Stimulated activated CD4-positive, alpha-beta T cell treated with anti-CD3 and anti-CD28 coated beads, Interleukin-2, amount 100 ng/mL, for 48 hours (primary cell): ENCODE measurements at places on chromosomes 1 and 21.

DNA sequence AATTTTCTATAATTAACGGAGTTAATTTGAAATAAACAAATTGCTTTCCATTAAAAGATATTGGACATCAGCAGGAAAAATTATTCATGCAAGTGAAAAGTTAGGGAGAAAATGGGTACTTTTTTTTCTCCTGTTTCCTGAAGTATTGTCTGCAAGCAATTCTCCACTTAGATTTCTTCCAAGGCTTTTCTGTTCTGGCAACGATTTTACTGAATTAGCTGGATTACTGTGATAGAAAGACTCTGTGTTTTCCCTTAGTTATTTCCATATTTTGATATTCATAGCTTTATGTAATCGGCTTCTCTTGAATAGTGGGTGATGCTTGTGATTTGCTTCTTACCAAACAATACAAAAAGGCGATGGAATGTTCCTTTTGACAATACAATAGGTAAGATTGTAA, 1333.9 kb downstream of the AMY1C start:
- no peak for DNase-seq

DNA sequence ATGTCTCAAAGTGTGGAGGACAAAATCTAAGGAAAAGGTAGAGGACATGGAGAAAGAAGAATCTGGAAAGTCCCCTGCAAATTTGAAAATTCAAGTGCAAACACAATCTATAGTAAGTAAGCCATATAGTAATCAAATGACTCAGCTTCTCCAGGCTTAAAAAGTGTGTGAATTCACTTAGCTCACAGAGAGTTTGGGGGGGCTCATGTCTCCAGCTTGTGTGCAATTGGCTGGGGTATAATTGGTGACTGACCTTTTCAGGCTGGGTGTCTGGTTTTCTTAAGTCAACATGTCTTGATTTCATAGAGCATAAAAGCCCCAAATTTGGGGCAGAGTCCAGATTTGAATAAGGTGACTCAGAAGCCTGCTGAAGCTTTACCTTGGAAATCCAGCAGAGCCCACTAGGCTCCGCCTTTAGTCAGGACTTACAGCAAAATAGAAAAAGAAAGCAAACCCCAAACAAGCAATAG, 8.6 kb downstream of the CLDN14 start:
- DNase-seq = no peak

- DNase-seq = no peak
Observed at GRCh38 chr1:151128800-151129199, 17.6 kb downstream of the SEMA6C start.

GRCh38 chr1:115402753-115403184, 64.7 kb upstream of the NGF start:
- no peak for DNase-seq

- no peak for DNase-seq
Observed at GRCh38 chr1:27713139-27713725, 12.5 kb upstream of the FAM76A start.

GRCh38 chr1:31523769-31524168, 52.5 kb upstream of the TINAGL1 start:
- DNase-seq = no peak

DNA sequence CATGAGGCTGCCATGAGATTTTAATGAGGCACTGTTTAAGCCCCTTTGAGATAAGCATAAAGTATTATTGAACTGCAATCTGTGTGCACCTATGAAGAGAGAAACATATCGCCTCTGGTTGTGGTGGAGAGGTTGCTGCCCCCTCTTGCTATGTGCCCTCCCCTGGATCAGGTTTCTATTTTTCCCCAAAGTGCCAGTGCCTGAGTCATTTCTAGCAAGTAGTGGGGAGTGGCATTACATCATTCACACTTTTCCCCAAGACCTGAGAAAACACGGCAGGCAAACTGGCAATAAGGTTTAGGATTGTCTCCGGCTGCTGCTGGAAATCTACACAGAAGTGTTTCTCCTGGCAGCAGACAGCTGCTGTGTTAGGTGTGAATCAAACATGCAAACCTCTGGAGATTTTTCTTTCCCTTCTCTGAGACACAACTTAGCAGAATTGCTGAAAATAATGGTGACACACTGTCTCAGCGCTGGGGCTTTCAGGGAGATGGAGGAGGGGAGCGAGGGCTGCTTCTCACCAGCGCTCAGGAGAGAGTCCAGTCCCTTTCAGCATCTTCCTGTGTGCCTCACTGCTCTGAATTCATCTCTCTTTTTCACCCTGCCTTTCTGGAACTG, 13.7 kb upstream of the RGS16 start:
- DNase-seq = no peak

DNA sequence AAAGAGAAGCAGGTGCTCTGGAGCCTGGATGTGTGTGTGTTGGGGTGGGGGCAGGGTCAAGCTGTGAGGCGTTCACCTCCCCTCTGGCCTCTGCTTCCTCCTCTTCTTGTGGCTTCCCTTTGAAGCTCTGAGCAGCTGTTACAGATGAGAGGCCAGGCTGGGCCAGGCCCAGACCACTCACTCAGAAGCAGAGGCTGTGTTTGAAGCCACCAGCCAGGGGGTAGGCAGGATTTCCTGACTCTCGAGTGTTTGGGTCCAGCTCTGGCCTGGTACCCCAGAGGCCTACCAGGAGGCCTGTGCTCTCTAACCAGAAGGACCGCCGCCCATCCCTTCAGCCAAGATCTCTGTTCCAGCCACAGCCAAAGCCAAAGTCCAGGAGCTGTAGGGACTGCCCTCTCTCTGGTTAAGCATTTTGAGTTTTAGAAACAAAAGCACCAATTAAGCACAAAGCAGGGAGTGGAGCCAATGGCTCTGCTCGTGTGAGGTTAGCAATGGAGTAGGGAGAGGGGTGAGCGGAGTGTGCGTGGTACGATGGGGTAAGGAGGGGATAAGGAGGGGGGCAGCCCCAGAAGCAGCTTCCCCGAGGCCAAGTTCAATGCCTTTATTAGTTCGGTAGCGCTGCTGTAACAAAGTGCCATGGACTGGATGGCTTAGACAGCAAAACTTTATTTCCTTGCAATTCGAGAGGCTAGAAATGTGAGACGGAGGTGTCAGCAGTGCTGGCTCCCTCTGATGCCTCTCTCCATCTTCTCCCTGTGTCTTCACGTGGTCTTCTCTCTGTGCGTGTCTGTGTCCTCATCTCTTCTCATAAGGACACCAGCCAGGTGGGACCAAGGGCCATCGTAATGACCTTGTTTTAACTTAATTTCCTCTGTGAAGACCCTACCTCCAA, 20.5 kb downstream of the RCSD1 start:
- DNase-seq = no peak

GRCh38 chr1:45337630-45338325, 2.2 kb upstream of the TOE1 start:
- DNase-seq = no peak

GRCh38 chr1:53254011-53254640, 15.8 kb upstream of the MAGOH start:
- no peak for DNase-seq

DNA sequence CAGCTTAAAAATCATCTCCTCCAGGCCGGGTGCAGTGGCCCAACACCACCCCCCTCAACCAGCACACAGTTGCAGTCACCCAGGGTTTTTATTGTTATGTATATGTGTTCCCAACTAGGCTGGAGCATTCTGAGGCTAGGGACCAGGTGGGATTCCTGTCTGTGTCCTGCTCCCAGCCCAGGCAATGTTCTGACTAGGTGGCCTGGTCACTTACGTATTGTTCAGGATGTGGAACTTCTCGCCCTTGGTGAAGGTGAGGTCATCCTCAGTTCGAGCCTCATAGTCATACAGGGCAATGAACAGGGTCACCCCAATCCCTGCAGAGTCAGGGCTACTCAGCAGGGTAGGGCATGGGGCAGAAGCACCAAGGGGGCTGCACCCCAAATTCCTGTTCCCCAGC, 12.2 kb downstream of the FGR start:
- DNase-seq = no peak

DNA sequence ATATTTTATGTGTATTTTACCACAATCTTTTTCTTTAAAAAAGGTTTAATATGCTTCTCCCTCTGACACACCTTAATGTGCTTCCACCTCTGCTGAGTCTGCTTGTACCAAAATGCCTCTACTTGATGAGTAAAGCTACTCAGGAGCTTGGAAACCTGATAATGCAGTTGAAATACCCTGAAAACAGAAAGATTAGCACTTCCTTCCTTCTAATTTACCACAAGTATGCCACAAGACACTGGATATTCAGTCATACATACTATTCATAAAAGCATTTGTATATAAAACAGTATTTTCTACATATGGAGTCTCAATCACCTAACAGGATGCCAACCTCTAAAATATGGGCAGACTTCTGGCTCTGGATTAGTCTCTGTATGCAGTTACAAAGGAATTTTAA, 55.0 kb downstream of the SLC35D1 start:
- no peak for DNase-seq
